ENCODE measurements at places on chromosomes 2 and 18.

- no peak for DNase-seq
Observed at GRCh38 chr18:76453057-76453561, 41.9 kb downstream of the ZNF516 start.

GRCh38 chr2:145287736-145288135, 767.8 kb upstream of the ZEB2 start:
- DNase-seq = no peak

- DNase-seq = no peak
Observed at GRCh38 chr18:46366201-46366600, 262.0 kb downstream of the HAUS1 start.

- DNase-seq = no peak
Observed at GRCh38 chr2:106546391-106546990, 59.3 kb downstream of the CD8B2 start.

GRCh38 chr2:137383391-137383790, 580.9 kb upstream of the HNMT start:
- no peak for DNase-seq

- DNase-seq = no peak
Observed at GRCh38 chr2:156405586-156405985, 30.6 kb upstream of the GPD2 start.
